ENCODE measurements at places on chromosomes 3 and 15.

DNA sequence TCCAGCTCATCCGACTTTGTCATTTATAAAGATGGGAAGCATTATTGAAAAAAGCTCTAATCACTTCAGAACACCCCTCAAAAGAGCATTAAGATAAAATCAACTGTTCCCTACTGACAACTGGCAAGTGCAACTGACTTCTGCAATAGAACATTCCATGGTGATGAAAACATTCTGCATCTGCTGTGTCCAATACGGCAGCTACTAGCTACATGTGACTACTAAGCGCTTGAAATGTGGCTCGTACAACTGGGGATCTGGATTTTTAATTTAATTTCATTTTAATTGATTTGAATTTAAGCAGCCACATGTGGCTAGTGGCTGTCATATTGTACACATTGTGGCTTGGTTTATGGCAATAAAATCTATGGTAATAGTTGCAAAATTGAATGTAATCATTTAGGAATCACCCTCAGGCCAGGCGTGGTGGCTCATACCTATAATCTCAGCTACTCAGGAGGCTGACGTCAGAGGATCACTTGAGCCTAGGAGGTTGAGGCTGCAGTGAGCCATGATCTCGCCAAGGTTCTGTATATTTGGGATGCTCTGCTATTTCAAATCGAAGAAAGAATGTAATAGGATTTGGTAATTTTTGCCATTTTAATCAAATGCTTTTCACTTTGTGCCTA is 390.3 kb downstream of the GABRB3 start:
- DNase-seq = no peak

DNA sequence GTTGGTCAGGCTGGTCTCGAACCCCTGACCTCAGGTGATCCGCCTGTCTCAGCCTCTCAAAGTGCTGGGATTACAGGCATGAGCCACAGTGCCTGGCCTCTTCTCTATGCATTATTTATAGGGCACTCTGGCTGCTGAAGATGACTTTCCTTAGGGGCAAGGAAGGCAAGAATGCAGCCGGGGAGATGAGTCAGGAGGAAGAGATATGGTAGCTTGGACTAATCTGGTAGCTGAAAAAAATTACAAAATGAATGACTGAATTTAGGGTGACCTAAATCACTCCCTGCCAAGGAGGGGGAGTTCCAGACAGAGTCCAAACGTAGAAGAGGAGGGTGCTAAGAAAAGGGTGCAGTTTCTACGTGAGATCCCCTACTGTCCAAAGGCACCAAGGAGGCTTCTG is 14.2 kb downstream of the RHCG start:
- no peak for DNase-seq

- DNase-seq = no peak
These were observed 84.5 kb downstream of the AQP9 start for GRCh38 chr15:58222679-58223078.

- no peak for DNase-seq
These were observed 172.5 kb upstream of the GADL1 start for GRCh38 chr3:31067004-31067403.

- peak; percentile 92 for DNase-seq
These were observed 1.3 kb downstream of the TNK2 start for GRCh38 chr3:195906865-195907683.

GRCh38 chr3:189041482-189042090 is 130.2 kb upstream of the TPRG1 start:
- peak; percentile 73 for DNase-seq

DNA sequence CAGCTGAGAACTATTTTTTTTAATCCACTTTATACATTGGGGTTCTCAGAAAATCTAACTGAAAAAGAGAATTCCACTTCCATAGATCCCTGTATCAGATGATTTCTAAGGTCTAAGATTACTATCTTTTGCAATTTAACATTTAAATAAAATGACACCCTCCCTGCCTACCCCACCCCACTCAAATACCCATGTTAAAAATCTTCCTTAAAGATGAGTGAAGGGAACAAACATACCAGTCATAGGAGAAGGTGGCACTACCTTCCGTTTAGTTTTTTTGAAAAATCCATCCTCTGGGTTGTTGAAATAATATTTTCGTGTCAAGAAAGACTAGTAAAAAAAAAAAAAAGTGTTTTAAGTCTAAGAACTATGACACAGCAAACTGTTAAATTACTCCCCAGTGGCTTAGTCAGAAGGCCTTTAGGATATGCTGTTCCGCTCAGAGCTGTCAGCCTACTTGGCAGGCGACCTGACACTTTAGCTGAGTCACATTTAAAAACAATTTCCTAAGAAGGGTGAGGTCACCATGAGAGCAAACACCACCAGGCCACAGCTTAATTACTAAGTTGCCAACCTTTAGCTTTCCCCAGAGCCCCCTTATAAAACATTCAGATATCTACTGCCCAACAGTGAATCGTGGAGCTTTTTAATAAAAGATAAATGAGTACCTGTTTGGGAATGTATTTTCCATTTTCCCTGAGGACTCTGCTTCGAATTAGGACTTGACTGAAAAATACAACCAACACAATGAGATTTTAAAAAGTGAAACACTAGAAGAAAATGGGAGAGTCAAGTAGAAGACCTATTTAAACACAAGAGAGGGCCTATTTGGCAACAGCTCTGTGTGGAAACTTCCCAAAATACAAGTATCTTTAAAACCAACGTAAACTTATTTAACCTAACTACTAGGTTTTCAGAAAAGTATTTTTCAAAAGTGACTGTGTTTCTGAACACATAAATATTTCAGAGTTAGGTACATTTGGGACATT is 9.6 kb downstream of the EMC3 start:
- DNase-seq = no peak

- DNase-seq = no peak
These were observed 12.2 kb downstream of the TBL1XR1 start for GRCh38 chr3:177185035-177185574.

GRCh38 chr3:99413504-99413903 is 224.9 kb upstream of the COL8A1 start:
- no peak for DNase-seq

GRCh38 chr3:119257654-119258410 is 17.2 kb upstream of the B4GALT4 start:
- peak; percentile 18 for DNase-seq

GRCh38 chr3:30551266-30551665 is 55.1 kb upstream of the TGFBR2 start:
- peak; percentile 56 for DNase-seq

DNA sequence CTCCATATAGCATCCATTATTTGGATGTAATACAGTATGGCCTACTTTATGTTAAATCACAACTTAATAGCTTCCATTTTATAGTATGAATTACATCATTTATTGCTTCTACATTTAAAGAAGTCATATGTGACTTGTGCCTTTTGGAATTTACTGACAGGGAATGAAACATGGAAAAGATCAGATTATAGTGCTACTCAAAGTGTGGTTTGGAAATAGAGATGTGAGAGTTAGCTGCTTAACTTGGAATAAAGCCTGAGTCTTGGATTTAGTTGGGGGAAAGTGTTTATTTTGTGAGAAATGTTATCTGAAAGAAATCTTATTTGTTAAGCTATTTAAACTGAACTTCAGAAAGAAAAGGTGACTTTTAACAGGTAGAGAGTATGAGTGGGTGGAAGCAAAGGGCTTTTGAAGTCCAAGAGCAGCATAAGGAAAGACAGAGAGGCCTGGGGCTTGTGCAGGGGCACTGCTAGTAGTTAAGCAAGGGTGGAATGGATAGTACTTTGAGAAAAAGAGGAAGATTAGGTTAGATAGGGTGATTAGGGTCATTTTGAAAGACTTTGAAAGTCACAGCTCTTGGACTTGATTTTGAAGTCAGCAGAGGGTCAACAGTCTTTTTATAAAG is 60.5 kb downstream of the SLMAP start:
- DNase-seq = no peak

DNA sequence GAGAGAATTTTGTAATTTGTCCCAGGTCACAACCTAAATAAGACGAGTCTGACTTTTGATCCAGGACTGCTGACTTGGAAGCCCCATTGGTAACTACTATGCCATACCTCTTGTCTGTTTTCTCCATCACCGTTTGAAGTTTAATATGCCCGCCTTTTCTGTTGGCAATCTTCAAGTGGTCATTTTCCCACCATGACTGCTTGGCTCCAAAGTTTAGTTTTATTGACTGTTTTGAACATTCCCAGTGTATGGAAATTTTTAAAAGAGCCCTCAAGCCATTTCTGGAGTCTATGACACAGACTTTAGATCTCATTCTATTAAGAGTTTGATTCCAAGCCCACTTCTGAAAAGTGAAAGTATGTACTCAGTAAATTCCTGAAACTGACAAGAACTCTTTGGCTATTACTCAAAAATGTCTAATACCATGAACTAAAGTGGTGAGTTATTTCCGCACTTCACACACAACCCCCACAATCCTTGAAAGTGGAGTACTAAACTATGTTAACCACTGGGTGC is 136.7 kb upstream of the ADAMTS9 start:
- no peak for DNase-seq

DNA sequence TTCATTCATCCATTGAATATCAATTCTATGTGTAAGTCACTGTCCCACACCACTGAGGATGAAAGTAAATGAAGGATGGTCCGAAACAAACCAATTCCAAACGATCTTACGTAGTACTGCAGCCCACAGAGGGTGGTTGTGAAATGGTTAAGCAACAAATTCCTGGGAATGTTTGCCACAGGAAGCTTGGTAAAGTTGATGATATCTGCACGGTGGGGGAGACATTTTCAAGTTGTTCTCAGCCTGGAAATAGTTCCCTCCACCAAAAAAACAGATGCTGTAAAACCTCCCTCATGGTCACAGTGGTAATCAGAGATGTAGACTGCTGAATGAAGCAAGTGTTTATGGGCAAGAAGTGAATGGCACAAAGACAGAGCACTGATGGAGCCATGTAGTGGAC is 35.9 kb upstream of the BNC1 start:
- DNase-seq = no peak

DNA sequence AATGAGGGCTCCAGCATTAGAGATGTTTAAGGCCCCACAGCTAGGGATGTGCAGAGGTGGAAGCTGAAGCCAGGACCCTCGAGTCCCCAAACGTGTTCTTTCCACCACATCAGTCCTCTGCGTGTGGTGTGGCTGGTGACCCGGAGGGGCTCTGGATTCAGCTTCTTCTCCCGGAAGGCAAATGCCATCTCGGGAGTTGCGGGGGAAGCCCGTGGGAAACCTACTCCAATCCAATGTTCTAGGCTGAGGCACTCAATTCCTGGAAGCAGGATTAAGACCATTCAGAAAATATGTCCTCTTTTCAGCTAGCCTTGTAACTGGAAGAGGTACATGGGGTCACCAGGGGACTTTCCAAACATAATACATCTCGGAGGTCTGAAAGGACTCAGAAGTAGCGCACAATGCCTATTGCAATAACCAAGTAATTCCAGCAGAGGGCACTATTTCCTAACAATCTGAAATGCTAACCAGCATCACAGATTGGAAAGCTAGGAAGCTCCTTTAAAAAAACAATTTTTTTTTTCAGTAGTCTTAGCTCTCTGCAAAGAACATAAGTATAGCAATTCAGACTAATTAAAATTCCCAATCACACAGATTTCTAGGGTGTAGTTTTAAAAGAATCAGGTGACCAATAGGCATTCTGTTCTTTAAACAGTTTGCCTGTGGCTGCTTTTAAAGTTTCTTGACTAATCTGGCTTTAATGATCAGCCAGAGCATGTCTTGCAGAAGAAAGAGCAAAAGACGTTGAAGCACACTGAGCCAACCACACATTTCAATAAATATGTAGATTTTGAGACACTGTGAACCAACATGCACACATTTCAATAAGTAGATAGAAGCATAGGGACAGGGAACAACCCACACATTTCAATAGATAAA is 36.1 kb downstream of the BNC1 start:
- DNase-seq = peak; percentile 57

- DNase-seq = no peak
These were observed 3.8 kb upstream of the OR4F15 start for GRCh38 chr15:101808201-101808600.

DNA sequence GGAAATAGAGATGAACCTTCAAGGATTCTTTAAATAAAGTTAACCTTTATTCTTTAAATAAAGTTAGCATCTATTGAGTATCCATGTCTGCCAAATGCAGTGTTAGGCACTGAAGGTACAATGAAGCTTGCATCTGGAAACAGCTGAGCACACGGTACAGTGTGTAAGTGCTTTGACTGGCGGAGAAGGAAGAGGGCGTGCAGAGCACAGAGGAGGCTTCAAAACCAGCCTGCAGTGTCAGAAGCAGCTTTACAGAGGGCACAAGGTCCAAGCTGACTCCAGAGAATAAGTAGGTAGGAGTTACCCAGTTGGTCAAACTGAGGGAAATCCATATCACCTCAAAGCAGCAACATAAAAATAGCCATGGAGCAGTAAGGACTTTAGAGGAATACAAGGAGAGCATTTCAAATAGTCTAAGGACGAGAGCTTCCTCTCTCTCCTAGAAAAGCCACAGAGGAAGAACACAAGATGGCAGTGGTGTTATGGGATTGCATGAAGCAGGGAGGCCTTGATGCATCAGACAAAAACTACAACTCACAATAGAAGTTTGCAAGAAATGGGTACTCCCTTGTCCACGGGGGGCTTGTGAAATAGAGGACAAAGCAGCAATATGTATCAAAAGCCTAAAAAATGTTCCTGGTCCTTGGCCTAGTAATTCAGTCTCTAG is 60.3 kb upstream of the PPP2R3A start:
- no peak for DNase-seq

GRCh38 chr3:63976872-63977200 is 46.5 kb downstream of the PSMD6 start:
- no peak for DNase-seq

- no peak for DNase-seq
These were observed 42.1 kb downstream of the ZNF654 start for GRCh38 chr3:88101142-88101541.

- no peak for DNase-seq
These were observed 21.2 kb upstream of the ATP10A start for GRCh38 chr15:25884370-25884769.

GRCh38 chr3:194249323-194250097 is 101.6 kb downstream of the CPN2 start:
- no peak for DNase-seq

DNA sequence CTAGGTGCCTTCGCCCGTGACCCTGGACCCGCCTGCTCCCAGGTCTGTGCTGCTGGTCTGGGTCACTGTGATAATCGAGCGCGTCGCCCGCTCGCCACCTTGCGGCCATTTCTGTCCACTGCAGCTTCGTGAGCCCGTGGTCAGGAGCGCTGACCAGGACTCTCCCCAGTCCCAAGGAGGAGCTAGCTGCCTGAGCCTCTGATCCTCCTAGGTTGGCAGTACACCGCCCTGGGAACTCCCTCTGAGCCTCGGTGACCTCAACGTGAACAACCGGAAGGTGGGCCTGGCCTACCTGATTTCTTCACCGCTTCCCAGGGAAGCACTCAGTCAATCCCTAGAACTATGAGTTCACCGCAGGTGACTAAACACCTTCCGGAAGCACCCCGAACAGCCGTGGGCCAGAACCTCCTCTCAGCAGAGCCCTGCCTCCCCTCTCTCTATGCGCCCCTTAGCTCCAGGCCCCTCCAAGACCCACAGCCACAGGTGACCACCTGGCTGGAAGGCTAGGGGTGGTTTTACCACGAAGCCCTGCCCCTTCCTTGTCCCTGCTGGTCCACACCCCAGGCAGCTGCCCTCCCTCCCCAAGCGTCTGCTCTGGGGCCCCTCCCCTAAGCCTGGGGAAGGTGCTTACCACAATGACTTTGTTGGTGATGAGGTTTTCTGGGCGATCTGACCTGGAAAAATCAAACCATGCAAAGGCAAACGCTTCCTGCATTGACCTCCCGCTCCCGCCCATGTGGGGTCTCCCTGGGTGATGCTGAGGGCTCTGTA is 9.7 kb downstream of the PLA2G4D start:
- peak; percentile 66 for DNase-seq
